ENCODE measurements at places on chromosomes 13 and 19.
A peak's percentile ranks its signal among the peaks of the same experiment; 100 is the strongest.

DNA sequence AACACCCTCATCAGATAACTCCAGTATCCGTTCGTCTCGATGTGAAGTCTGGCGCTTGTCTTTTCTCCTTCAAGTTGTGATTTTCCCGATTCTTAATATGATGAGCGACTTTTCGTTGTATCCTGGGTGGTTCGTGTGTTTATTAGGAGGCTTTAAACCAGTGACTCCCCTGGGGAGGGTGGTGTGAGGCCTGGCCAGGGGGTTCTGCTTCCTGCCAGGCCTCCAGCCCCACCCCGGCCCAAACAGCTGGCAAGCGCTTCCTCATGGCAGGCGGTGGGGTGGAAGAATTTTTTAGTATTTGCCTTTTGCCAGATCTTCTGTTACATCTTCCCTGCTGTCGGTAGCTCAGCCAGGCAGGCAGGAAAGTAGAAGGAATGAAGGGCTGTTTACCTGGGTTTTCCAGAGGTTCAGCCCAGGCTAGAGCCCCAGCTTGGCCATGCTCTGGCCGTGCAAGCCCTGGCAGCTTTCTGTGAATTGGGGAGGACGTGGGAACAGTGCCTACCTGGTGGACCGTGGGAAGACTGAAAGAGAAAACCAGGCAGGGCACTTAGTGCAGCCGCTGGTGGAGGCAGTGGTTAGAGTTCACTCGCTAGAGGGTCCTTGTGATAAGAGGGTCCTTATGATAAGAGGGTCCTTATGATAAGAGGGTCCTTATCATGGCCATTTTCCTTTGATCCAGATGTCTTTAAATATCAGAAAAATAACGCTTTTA is 37.7 kb upstream of the DCUN1D2 start:
- DNase-seq: no peak

GRCh38 chr13:27151798-27152599 is 19.6 kb downstream of the USP12 start:
- DNase-seq: no peak

DNA sequence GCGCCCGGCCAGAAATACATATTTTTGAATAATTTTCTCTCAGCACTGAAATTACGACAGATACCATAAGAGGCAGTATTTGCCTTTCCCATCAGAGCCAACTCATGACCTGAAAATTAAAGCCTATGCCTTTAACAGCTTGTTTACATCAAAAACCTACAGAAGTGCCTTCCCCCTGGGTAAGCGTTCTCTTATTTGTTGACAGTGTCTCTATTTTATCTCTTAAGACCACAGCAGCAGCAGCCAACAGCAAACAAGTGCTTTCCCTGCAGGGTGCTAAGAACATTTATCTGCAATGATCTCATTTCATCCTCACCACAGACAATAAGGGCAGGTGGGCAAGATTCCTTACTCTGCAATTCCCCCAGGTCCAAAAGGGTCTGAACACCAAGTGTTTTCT is 6.0 kb downstream of the AKAP8L start:
- DNase-seq: no peak

DNA sequence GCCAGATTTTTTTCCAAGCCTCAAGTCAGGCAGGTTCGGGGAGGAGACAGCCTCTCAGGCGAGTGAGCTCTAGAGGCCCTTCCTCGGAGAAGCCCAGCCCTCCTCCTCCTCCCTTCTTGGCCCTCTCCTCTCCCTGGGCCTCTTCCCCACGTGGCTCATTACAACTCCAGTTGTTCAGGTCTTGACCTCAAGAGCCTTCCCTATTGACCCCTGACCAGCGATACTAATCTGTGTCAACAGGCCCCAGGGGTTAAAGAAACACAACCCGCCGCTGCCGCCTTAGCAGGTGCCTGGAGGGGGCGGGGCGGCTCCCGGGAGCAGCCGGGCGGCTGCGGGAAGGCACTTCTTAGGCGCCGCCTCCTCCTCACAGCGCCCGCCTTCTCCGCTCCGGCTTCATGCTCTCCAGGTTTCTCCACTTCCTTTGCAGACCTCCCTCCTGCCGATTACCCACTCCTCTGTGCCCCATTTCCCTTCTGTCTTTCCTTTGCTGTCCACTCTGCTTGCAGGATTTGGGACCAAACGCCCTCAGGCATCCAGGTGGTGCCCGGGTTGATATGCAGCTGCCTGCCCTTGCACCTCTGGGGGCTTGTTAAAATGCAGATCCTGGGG is 51.0 kb downstream of the LYL1 start:
- peak; percentile 89 for DNase-seq

- peak; percentile 13 for DNase-seq
These were observed 533.2 kb upstream of the PCDH9 start for GRCh38 chr13:67763384-67763783.

DNA sequence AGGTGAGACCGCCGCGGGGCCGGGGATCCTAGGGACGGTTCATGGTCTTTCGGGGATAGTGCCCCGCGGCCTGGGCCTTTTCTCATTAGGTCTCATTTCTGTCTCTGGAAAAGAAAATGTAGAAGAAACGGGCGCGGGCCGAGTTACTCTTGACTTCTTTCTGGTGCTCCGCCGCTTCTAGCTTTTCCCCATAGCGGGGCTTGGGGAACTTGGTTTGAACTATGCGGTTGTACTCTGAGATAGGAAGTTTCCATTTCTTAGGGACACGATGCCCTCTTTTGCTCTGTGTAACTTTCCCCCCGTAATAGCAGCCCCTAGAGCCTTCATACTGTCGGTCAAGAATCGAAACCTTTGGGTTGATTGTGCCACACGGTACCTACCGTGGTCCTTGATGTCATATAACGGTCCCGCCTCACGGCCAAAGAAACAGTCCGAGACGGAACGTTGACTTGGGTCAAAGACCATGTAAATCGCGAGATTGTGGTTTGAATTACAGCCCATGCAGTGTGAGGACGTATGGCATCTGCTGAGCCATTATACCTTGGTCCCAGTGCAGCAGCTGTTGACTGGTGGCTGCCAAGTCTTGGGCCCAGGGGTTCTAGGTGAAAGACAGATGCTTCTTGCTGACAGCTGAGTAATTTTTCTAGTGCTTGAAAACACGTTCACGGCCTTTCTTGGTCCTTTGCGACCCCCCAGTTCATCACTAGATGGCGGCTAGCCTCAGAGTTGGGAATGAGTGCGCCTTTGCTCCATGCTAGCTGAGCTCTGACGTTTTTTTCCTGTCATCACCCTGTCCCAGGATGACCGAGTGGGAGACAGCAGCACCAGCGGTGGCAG is 487 bp downstream of the RPS5 start:
- no peak for DNase-seq

DNA sequence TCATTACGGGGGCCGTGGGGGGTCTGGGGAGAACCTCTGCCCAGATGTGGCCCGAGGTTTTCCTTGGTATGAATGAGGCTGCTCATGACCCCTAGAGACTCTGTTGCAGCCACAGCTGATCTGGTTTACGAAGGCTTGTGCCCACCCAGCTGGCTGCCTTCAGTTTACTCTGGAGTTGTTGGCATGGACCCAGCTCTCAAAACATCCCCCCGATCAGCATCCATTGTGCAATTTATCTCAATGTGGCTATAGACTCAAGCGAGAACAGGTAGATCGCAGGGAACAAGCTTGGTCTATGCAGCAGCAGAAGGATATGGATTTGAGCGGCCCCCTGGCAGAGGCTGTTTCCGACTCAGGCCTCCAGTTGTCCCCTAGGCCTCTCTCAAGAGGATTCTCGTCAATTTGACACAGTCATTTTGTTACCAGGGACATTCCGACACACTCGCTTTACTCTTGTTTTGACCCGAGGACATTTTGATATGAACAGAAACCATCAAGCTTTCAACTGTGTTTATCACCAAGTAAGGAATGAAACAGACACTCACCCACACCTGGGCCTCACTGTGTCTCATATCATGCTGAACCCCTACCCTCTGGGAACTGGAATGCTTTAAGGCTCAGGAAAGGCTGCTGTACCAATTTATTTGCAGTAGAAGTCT is 161.5 kb downstream of the KATNAL1 start:
- no peak for DNase-seq

DNA sequence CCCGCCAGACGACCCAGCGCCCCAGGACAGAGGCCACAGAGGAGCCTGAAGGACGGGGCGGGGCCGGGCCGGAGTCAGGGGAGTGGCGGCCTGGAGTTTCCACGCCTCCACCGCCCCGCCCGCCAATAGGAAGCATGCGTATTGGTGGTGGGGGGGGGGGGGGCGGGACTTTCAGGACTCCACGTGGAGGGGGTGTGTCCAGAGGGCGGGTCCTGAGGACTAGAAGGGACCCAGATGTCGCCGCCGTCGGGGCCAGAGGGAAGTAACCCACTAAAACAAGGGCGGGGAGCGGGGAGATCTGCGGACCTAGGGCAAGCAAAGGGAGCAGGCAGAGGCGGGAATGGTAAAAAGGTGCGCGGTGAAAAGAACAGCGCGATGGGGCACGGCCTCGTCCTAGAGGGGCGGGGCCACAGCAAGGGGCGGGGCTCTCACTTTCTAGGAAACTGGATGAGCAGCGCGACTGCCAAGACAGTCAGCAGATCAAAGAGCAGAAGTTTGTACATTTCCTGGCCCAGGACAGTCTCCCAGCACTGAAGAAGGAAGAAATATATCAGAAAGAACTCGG is 2.8 kb upstream of the LENG1 start:
- peak; percentile 93 for DNase-seq

DNA sequence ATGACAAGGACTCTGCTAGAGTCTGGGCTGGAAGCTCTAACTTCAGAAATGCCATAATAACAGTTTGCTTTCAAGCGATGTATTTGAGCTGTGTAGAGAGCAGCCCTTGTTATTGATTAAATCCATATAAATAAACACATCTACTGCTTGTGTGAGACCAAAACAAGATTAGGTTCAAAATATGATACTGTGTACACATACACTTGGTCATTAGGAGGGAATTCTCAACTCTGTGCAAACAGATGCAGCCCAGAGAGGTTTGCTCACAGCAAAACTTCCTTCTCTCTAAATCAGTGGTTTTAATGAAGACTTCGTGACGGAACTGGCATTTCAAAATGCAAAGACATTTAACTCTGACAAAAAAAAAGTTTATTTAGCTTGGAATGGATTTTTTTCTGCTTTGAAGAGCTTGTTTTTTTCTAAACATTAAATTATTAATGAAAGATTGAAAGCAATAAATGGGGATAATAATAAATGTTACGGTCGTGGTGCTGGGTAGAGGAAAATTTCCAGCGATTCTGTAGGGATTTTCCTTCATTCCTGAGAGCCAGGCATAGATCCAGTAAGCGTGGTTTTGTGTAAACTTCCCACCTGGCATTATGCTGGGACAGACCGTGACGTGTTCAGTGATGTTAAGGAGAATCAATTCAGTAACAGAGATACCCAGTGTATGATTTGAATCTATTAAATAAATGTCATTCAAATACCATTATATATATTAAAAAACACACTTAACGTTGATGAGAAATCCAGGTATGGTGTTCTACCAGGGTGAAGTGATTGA is 213.7 kb downstream of the TEX29 start:
- no peak for DNase-seq

GRCh38 chr13:97548711-97549110 is 114.7 kb downstream of the RAP2A start:
- no peak for DNase-seq

DNA sequence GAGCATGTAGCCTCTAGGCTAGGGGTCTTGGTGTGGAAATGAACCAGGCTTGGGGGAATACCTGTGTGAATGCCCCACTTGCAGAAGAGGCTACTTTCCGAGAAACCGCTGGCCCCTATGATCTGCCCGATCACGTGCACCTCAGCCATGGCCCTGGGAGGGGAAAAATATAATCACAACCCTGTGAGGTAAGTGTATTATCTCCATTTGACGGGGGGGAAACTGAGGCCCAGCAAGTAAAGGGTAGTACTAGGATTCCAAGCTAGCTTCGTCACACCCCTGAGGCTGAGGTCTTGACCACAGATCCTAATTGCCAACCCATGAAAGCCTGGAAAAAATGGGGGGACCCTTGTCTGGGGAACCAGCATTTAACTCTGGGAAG is 587 bp downstream of the B9D2 start:
- no peak for DNase-seq

DNA sequence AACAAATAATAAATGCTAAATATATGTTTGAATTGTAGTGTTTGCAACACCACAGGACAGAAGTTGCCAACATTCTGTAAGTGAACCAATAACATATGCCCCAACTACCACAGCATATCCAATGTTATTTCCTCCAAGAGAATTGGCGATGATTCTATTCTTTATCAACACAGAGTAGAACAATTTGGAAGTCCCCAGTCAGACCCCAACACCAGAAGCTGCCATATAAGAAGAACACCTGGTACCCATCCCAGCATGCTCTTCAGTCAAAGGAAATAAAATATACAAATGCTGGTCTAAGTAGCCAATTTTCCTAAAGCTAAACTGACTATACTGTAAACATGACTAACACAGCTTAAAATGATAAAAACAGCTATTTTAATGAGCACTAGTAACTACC is 145.7 kb downstream of the KLF12 start:
- no peak for DNase-seq

- DNase-seq: no peak
These were observed 67.6 kb downstream of the SLC7A1 start for GRCh38 chr13:29527916-29528315.

DNA sequence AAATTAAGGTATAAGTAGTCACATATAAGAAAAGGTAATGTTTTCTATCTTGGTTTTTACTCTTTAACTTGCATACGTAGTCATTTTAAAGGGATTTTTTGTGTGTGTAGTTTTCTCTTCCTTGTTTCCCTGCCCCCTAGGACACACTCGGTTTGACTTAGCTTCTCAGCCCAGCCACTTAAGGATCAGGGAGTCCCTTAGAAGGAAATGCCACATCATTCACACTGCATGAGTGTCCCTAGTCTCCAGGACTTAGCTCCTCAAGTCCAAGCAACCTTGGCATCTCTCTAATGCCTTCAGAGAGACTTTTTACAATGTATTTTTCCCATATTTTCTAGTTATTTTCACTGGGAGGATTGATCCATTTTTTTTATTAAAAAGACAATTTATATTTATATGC is 1407.7 kb downstream of the EFNB2 start:
- DNase-seq: no peak

GRCh38 chr19:55495646-55496349 is 7.6 kb downstream of the SSC5D start:
- no peak for DNase-seq

DNA sequence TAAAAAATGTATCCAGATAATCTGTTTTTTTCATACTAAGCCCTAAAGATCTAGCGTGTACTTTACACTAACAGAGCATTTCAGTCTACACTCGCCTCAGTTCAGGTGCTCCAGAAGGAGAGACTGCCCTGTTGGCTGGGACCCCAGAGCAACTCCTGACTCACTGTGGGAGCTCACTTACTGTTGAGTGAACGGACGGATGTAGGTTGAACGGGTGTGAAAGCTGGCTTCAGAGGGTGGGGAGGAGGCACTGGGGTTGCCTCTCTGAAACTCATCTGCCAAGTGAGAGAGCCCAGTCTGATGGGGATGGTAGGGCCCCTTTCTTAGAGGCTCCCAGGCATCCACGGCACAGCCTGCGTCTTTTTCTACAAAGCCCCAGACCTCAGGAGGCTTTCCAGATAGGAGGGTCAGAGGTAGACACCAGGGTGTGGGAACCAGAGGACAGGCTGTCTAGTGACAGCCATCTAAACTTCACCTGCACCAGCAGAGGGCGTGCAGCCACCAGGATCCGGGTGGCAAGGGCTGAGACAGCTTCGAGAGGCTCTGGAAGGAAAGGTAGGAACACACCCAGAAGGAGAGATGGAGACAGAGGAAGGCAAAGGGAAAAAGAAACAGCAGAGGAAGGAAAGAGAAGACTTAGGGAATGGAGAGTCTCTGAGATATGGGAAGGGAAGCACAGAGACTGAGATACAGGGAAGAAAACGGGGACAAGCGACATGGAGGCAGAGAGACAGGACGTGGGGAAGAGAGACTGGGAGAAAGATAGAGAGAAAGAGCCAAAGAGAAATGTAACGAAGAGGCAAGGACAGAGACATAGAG is 3.7 kb downstream of the KASH5 start:
- peak; percentile 92 for DNase-seq

- no peak for DNase-seq
These were observed 127.9 kb upstream of the SOX1 start for GRCh38 chr13:111938741-111939665.

Measured in NCI-H82 (cell line).